ENCODE measurements at places on chromosomes 1 and 21.

DNA sequence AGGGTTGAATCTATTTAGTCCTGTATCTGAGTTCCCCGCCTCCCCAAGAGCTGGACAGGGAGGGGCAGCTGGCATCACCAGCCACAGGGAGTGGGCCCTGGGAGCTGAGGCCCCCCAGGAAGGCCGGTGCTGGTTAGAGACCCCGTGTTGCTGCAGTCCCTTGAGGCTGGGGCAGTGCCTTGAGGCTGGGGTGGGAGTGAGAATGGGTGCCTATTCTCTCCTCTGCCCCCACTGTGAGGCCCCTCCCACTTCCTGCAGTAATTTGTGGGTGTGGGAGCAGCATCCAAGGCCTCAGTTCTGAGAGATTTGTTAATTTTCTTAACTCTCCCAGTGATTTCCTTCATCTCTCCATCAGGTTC lies 2.5 kb upstream of the TRAPPC3 start:
- no peak for DNase-seq

GRCh38 chr1:147723691-147724323 lies 36.6 kb downstream of the GJA5 start:
- no peak for DNase-seq

GRCh38 chr1:8598060-8598724 lies 219.2 kb downstream of the RERE start:
- no peak for DNase-seq

- DNase-seq = no peak
These were observed 11.5 kb downstream of the PLXNA2 start for GRCh38 chr1:208232662-208233038.

- DNase-seq = no peak
These were observed 152.4 kb downstream of the HLX start for GRCh38 chr1:221031458-221032203.
